Stimulated activated naive CD4-positive, alpha-beta T cell (primary cell): ENCODE measurements at places on chromosomes 6 and 20.
A peak's percentile ranks its signal among the peaks of the same experiment; 100 is the strongest.

- DNase-seq = no peak
These were observed 27.9 kb downstream of the UBD start for GRCh38 chr6:29531668-29532067.

DNA sequence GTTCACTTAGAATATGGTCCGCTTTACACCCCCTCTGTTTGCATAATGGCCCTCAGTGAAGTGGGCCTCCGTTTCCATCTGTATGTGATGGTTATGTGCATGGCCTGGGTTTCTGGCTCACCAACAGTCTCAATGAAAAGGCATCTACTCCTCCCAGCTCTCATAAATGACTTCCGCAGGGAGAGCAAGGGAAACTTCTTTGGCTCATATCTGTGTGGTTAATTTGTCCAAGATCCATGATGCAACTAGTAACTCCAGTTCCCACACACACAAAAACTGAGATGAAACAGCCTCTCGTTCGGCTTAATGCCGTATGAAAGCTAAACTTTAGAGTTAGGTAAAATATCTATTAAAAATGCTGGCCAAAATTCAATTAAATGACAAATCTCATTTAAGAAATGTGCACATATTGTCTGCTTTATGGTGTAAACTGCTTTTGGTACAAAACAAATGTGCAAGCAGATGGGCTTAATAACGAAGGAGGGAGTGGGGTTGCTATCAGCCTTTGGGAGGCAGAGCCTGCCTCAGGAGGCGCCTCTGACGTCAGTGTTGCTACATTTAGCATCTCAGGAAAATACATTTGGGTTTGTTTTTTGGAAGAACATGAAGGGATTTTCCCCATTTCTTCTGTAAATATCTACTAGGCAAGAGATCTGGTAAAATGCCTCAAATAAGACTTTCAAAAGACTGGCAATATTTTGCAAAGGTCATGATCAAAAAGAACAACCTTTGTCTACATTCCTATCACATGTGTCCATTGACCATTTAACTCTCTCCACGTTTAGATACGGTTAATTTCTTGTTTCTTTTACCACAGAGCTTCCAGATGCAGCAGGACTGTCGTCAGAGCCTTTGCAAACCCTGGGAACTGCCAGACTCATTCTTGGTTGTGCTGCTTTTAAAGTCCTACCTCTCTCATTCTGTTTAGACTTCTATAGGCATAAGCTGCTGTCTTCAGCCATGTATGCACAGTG is 96.8 kb downstream of the ARMC2 start:
- DNase-seq = no peak

DNA sequence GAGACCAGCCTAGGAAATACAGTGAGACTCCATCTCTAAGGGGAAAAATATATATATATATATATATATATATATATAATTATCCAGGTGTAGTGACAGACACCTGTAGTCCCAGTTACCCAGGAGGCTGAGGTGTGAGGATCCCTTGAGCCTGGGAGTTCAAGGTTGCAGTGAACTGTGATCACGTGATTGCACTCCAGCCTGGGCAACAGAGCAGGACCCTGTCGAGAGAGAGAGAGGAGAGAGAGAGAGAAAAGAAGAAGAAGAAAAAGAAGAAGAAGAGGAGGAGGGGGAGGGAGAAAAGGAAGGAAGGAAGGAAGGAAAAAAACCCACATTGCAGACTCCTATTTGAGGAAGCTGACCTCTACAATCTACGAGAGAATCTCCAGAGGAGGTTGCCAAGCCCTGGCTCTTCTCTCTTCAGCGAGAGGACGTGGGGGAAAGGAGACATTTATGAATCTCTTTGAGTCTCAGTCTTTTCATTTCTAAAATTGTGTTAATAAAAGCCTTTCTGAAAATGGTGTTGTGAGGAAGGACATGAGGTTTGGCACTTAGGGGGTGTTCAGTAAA is 49.7 kb downstream of the COL11A2 start:
- no peak for DNase-seq

DNA sequence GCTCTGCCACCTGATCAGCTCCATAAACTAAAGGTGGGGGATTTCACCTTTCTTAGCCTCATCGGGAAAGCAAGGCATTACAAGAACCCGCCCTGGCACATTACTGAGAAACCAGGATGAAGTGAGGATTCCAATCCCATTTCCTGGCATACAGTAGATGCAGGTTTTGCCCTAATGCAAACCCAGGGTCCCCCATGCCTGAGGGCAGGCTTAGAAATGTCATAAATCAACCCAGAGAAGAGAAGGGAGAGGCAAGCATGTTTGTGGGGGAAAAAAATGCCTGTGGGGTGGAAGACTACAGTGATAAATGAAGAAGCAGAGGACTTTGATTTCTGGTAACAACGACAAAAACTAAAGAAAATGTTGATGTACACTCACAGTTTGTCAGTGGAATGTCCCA is 18.0 kb upstream of the PMEPA1 start:
- no peak for DNase-seq

GRCh38 chr6:109000289-109000688 is 94.4 kb downstream of the SESN1 start:
- no peak for DNase-seq

GRCh38 chr20:46139908-46140482 is 21.9 kb downstream of the CD40 start:
- DNase-seq = no peak

DNA sequence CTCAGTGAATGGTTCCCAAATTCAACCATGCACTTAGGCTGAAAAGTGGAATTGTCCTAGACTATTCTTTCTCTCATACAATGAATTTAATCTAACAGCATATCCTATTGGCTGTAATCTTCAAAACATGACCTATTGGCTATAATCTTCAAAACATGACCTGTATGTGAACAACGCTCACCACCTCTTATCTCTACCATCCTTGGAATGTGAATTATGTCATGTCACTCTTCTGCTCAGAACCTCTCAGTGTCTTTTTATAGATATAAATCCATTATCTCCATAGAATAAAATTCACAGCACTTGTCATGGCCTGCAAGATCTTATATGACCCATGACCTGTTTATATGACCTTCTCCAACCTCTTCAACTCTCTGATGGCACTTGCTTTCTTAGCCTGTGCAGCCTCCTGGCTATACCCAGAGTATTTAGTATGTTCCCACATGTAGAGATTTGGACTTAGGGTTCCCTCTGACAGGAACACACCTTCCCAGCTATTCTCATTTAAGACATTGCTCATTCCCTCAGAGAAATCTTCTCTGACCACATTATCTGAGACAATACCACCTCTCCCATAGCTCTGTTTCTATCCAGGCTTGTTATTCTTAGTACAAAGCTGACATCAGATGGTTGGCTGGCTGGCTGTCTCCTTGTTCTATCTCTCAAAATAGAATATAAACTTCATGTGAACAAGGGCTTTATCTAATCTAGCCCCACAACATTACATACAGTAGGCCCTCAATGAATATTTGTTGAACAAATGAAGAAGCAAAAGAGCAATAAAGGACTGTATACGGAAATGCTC is 275.0 kb upstream of the PREP start:
- no peak for DNase-seq

DNA sequence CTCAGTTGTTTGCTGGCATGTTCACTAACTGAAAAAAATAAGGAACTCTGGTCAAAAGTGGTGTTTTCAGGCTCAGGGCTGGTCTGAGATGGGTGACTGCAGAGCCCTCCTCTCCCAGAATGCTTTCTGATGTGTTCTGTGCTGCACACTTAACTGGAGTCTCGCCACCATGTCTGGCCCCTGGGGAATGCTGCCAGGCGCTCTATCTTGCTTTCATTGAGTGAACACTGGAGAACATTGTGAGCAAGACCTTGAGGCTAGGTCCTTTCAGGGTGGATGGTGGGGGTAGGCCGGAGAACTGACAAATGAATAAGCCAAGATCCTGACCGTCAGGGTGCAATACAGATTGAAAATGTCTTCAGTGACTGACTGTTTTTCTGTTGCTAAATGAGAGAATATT is 19.5 kb downstream of the PANK2 start:
- no peak for DNase-seq

DNA sequence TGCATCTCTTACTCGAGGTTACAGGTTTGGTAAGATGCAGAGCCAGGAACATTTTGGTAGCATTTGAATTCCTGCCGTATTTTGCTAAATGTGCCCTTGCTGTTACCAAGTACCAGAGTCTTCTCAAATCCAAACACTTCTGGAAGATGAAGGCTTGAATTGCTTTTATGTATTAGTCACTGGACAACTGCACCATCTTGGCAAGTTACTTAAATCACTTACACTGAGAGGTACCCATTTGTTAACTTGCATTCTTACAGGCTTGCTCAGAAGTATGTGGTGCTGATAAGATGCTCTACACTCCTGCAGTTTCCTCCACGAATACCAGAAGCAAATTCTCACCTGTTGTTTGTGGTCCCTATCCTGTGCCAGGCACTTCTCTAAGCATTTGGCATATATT is 12.7 kb downstream of the IL22RA2 start:
- no peak for DNase-seq

DNA sequence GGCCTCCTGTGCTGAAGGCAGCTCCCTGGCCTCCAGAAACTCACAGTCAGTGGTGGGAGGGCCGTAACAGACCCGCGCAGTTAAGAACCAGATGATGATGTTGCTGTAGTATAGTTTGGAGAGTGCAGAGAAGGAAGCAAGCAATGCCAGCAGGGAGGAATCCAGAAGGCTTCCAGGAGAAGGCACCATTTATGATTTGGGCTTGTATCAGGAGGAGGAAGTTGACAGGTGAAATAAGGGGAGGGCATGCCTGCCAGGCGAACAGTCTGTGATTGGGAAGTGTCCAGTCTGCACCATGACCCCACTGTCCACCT is 13.3 kb upstream of the BAK1 start:
- DNase-seq = no peak

DNA sequence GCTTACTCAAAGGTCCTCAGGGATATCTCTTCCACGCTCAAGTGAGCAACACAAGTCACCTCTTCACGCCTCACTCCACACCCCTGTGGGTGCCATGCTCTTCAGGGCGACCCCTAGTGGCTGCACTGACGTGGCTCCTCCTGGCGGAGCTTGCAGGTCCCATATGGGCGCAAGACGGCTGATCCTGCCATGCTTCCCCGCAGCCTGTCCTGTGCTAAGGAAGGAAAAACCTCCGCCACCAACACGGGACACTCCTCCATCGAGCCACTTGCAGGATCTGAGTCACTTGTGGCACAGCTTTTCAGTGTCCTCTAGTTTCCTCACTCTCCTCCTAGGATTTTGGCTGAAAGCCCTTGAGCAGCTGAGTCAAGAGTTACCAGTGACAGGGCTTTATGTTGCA is 90.7 kb downstream of the KHDC1L start:
- no peak for DNase-seq

GRCh38 chr6:164185471-164185871 is 771.0 kb downstream of the QKI start:
- no peak for DNase-seq

- no peak for DNase-seq
These were observed 107.2 kb upstream of the FOXA2 start for GRCh38 chr20:22691369-22692118.

- no peak for DNase-seq
These were observed 147.3 kb downstream of the DLL1 start for GRCh38 chr6:170143401-170144150.

DNA sequence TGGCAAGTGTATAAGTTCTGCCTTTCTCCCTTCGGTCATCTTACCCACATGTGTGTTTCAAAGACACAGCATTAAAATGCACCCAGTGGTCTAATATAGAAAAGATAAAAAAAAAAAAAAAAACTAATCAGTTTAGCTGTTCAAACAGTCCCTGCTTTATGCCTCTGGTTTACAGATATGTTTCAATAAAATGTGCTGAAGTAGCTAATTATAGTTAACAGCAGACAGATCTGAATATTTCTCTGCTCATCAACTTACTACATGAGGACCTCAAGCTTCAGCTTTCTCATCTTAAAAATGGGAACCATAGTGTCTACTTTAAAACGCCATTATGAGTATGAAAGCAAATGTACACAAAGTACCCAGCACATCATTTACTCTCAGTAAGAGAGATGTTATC is 280.6 kb upstream of the DEFB112 start:
- no peak for DNase-seq

- DNase-seq = peak; percentile 71
These were observed 1.4 kb upstream of the TRERF1 start for GRCh38 chr6:42453031-42453653.

DNA sequence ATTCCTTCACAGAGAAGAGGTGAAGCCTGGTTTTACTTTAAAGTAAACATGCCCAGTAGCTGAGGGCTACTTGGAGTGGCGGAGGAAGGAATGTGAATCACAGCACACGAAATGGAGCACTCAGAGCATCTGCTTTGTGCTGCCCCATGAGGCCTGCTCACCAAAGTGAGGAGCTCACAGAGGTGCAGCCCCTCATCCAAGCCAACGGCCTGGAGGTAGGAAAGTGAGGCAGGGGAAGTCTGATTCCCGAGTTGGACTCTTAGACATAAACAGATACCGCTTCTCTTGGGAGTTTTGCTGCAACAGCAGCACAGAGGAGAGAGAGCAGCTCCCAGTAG is 3.6 kb downstream of the YTHDF1 start:
- DNase-seq = no peak

DNA sequence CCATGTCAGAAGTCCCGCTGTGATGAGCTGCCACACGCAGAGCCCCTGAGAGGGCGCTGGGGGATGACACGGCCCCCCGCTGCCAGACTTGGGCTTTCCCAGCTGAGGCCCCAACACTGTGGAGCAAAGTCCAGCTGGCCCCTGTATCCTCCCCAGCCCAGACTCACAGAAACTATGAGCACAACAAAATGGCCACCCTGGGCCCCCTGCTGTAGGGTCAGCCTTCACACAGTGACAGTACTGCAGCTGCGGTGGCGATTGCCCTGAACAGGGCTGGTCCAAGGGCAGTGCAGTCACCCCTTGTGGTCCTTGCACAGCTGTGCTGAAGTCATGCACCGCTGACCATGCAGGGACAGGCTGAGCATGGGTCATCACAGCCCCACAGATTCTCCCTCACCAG is 78.2 kb upstream of the CST7 start:
- no peak for DNase-seq
